ENCODE measurements at places on chromosomes 7 and 10. TPM values are rescaled to one million over a fixed set of nuclear protein-coding genes. Genes with fewer than 3 reads are reported as not detected.
A peak's percentile ranks its signal among the peaks of the same experiment; 100 is the strongest.

DNA sequence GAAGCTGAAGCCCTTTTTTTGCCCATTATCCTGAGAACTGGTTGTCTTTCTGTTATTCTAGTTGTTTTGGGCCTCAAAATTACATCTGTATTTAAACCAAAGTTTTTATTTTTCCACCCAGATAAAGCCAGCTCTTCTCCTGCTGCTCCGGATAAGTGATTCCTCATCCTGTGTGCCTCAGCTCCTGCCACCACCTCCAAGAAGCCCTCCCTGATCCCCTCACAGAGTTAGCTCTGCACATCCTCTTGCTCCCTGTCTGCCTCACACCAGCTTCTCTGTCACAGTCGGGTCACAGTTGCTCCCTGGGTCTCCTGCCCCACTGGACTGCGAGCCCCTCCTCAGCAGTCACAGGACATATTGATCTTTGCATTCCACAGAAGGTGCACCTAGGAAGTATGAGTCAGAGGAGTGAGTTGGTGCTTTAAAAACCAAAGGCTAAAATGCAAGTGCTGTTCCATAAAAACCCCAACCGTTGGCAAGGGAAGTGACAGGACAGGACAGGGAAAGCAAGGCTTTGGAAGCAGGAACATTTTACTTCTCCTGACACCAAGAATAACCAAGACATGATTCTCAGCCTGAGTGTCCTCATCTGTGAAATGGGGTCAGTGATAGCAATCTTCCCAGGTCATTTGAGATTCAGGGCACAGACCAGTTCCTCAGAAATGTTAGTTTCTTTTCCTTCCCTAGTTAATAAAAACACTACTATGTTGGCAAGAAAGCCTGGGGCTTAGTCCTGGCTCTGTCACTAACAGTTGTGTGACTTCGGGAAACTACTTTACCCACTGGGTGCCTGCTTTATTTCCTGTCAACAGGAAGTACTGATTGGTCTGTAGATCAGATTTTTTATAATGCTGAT lies 36.5 kb upstream of the EEPD1 start:
- DNase-seq = no peak

DNA sequence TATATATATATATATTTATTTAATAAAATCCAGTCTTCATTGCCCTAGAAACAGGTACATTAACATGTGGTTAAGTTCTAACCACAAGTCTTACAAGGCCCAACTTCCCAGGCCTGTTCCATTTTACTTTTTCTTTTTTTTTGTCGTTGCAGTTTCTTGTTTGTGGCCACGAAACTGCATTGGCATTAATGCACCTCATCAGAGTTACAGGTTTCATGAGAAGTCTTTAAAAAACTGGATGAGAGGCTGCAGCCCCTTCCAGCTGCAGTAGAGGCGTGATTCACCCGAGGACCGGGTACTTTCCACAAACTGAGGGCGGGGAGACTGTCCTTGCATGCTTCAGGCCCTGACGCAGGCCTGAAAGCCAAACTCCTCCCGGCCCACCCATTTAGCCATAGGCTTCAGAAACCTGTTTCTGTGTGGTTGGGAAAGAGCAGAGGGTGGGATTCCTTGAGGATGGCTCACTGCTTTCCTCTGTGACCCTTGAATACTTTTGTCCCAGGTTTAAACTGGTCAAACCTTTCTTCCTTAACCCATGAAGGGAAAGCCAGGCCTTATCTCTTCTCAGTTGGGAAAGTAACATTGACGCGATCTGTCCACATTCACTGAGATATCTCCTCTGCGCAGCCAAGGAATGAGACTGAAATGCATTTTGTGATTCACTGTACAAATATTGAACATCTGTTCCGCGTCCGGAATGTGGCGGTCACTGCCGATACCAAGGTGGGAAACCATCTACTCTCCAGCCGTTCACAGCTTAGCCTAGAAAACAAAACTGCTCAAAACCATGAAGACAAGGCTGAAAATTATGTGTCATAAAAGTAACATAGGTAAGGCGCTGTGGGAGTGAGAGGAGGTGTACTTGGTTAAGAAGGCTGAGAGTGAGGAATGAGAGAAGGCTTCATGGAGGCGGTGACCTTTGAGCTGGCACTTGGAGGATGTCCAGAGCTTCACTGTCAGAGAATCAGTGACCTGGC lies 311.7 kb downstream of the GATA3 start:
- DNase-seq = no peak

GRCh38 chr10:75398692-75399460 lies 2.7 kb downstream of the ZNF503 start:
- DNase-seq = peak; percentile 38

DNA sequence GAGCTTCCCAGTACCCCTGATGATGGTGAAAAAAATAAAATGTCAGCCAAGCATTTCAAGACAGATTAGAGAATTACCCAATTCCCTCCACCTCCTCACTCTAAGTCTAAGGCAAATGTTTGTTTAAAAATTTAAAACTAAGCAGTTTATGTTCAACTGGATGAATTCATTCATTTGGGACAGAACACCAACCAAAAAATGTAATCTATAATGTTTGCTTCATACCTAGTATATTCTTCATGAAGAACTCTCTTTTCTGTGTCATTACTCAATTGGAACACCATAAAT lies 325.7 kb upstream of the BMPER start:
- DNase-seq = no peak

GRCh38 chr10:28891058-28891713 lies 213.9 kb downstream of the BAMBI start:
- DNase-seq = no peak

GRCh38 chr10:77191324-77192049 lies 446.1 kb downstream of the KCNMA1 start:
- DNase-seq = no peak

DNA sequence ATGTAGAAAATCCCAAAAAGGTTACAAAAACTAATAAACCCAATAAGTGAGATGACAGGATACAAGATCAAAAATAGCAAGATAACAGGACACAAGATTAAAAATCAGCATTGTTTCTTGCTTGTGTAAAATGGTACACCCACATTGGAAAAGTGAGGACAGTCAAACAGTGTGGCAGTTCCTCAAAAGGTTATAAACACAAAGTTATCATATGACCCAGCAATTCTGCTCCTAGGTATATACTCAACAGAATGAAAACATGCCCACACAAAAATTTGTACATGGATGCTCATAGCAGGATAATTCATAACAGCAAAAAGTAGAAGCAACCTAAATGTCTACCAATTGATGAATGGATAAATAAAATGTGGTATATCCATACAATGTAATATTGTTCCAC lies 105.8 kb downstream of the ARMH3 start:
- no peak for DNase-seq

The CLRN3 gene
- total RNA-seq = 0.20 TPM

The CFAP69 gene
- total RNA-seq = 17.5 TPM

The PIK3CG gene
- 3.4 TPM for total RNA-seq
